ENCODE measurements at places on chromosomes 7 and 10.

DNA sequence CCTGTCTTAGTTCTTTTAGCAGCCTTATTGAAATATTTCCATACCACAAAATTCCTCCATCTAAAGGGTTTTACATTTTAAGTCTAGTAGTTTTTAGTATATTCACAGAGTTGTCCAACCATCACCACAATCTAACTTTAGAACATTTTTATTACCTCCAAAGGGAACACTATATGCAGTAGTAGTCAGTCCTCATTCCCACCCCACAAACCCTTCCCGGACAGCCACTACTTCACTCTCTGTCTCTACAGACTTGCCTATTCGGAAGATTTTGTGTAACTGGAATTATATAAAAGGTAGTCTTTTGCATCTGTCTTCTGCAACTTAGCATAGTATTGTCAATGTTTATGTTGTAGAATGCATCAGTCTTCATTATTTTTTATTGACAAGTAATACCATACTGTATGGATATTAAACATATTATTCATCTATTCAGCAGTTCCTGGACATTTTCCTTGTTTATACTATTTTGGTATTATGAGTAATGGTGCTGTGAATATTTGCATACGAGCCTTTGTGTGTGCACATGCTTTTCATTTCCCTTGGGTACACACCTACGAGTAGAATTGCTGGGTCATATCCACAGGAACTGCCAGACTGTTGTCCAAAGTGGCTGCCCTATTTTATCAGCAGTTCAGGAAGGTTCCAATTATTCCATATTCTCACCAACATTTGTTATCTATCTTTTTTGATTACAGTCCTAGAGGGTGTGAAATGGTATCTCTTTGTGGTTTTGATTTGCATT is 60.9 kb upstream of the LANCL2 start:
- no peak for DNase-seq

GRCh38 chr10:116029826-116030225 is 243.2 kb downstream of the GFRA1 start:
- DNase-seq: no peak

DNA sequence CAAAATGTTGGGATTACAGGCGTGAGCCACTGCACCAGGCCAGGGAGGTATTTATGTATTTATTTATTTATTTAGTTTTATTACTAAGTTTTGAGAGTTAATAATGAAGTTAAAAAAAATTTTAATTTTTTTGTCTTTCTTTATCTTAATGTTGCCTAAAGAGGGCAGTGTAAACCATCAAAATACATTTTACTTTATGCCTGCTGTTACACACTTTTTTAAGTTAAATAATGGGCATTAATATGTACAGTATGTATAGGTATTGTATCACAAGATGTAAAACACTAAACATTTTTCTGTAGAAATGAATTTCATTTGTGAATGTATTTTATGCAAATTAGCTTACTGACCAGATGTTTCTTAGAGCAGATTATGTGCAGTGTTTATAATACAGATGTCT is 129.4 kb downstream of the AASS start:
- DNase-seq: no peak

- no peak for DNase-seq
Measured at GRCh38 chr7:157097569-157097968, 41.2 kb upstream of the UBE3C start.

- DNase-seq: no peak
Measured at GRCh38 chr7:43170571-43170970, 58.1 kb downstream of the HECW1 start.

DNA sequence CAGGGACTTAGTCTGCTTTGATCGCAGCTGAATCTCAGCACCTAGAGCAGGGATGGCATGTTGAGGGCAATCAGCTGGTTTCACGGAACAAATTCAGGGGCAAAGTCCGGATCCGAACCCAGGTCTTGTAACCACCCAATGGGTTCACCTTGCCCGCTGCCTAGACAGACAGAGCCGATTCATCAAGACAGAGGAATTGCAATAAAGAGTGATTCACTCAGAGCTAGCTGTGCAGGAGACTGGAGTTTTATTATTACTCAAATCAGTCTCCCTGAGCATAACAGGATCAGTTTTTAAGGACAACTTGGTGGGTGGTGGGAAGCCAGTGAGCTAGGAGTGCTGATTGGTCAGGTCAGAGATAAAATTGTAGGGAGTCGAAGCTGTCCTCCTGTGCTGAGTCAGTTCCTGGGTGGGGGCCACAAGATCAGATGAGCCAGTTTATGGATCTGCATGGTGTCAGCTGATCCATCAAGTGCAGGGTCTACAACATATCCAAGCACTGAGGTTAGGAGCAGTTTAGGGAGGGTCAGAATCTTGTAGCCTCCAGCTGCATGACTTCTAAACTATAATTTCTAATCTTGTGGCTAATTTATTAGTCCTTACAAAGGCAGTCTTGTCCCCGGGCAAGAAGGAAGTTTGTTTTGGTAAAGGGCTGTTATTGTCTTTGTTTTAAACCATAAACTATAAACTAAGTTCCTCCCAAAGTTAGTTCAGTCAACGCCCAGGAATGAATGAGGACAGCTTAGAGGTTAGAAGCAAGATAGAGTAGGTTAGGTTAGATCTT is 43.5 kb upstream of the CHST3 start:
- no peak for DNase-seq

DNA sequence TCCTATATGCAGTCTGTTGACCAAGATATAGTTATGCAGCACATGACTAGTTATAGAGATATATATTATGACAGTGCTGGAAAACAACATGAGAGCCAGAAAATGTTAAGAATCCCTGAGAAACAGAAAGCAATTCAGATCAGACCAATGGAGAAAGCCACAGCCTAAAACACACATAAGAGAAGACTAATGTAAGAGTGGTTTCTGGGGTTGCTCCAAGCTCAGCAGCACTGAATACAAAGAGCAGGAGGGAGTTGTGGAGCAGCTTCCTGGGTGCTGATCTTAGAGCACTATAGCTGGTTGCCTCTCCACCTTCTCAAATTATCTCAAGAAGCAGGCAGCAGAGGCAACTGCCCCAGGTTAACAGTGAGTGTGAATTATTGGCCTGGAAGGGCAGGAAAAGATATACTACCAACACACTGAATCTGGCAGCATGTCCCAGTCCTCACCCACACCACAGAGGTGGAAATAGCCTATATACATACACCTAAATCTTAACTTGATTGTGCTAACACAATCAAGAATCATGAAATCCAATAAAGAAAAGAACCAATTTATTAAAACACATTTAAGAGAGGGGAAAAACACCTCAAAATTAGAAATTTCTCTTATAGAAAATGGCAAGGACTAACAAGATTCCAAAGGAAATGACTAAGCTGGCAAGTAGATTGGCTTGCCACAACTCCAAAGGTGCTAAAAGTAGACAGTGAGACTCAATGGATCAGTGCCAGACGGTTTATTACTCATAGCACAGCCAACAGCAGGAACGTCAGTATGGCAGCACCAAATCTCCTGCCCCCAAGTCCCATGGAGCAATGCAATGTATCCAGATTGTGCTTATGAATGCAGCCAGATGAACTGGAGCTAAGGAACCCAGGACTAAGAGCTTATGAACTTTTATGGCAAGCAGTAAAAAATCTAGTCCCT is 5.1 kb downstream of the PTTG1IP2 start:
- no peak for DNase-seq

DNA sequence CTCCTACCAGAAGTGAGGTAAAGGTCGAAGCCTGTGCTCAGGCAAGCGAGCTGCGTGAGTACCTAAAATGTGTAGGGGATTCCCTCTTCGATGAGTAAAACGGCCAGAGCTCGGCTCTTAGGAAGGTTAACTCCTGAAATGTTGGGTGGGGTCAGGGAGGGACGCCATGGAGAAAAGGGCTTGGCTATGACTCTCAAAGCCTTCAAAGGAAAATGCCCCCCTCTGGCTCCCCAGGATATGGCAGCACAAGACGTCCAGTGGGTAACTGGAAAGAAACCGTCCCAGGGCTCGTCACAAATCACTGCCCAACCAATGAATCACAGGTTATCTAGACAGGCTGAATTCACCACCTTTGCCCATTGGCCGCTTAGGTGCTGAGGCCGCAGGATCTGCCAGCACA is 58.0 kb downstream of the CALML3 start:
- no peak for DNase-seq

- peak; percentile 96 for DNase-seq
Measured at GRCh38 chr10:93445097-93445960, 36.8 kb downstream of the MYOF start.

- DNase-seq: no peak
Measured at GRCh38 chr7:31094271-31094670, 42.2 kb downstream of the ADCYAP1R1 start.

- DNase-seq: peak; percentile 51
Measured at GRCh38 chr10:93600446-93601145, 439 bp downstream of the RBP4 start.

DNA sequence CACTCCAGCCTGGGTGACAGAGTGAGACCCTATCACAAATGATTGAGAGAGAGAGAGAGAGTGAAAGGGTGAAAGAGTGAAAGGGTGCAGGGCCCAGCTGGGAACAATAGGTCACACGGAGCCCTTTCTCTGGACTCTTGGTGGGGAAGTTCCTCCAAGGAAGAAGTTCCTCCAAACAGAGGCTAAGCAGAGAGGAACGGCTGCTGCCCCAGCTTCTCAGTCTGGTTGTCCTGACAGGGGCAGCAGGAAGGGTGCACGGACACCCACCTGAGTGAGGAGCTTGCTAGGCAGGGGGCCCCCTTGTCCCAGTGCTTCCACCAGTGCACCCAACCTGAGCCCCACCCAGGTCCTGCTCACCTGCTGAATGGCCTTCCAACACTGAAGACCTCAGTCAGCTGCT is 38.8 kb upstream of the MYL10 start:
- DNase-seq: no peak

GRCh38 chr7:77797734-77798393 is 370 bp downstream of the TMEM60 start:
- peak; percentile 59 for DNase-seq

GRCh38 chr7:28806841-28807240 is 151.3 kb downstream of the TRIL start:
- DNase-seq: no peak

DNA sequence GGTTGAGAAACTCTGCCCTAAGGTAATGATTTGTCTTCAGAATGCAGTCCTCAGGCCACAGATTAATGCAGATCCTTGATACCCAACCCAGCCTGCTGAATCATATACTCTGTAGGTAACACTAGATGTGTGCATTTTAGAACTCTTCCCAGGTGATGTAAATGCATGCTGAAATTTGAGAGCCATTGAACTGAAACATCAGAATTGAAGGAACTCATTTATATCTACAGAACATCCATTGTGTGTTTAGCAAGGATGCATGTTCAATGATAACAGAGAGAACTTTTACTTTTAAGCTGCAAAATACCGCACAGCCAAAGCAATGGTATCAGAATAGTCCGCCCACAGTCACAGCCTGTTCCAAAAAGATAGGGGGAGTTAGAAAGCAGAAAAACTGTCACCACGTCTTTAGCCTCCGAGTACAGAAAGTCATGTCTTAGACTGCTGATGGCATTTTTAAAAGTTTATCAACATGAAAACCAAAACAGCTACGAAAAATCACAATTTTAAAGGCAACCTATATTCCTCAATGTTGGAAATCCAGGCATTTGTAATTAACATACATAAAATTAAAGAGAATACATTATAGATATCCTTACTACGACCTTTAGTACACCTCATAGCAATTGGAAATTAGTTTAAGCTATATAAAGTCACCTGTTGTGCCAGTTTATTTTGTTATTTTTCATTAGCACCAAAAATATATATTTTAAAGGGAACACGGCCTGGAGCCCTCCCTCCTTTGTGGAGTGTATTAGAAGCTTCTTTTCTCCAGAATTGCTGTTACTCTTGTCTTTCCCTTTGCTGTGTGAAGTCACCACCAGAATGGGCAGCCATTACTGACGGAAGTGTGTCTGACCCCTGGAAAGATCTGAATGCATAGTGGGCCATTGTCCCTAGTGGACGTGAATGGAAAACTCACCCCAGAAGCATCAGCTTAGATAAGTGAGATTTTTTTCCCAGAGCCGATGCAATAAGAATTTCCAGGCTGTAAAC is 65.8 kb upstream of the PRKAR2B start:
- DNase-seq: no peak

DNA sequence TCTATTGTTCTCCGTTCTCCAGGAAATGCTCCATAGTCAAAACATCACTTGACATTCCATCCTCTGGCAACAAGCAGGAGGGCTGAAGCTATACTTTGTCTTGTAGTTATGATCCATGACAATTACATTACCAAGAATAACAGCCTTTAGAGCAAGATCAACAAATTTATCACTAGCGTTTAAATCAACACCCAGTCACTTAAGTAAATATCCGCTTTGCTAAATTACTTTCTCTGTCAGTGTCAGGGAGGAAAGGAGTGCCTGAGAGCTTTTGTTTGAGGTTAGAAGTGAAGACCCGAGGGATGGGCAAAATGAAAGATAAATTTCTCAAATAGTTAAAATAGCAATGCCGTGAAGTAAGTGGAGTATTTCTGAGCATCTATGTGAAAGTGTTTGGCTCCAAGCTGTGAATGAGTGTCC is 236.1 kb upstream of the BMPER start:
- no peak for DNase-seq

- no peak for DNase-seq
Measured at GRCh38 chr10:101724446-101724845, 29.5 kb upstream of the FBXW4 start.

DNA sequence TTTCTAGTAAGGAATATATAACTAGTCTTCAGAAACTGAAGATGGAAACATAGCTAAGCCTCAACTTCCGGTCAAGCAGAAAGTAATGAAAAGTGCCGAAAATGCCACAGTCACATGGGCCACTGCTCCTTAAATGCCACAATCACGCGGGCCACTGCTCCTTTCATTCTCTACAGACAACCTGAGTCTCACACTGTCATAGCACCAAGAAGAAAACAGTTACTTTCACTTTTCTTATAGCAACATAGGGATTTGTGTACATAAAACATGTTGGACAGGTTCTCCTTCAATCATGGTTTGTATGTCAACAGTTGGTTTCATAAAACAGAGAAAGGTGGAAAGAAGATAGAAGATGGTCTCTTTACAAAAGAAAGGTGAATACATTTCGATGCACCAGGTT is 48.6 kb upstream of the NOBOX start:
- DNase-seq: no peak

- no peak for DNase-seq
Measured at GRCh38 chr7:133436014-133436428, 183.1 kb downstream of the EXOC4 start.

GRCh38 chr7:50649259-50649885 is 84.2 kb upstream of the DDC start:
- DNase-seq: no peak

DNA sequence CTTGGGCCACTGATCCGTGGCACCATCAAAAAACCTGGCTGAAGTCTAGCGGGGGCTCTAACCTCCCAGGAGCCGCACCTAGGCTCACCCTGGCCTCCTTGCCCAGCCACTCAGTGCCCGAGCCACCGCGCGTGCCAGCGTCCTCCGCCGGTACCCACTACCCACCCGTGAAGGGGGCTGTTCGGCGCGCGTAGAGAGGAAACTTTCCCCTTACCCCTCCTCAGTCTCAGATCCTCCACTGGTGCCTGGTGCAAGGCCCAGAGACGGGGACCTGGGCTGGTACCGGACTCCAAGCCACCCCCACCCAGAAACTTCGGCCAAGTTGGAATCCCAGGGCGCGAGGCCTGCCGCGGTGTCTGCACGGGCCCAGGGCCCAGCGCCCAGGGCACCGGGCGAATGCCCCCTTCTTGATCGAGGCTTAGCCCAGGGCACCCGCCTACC is 3.5 kb upstream of the EBF3 start:
- no peak for DNase-seq

Measured in iPS-NIHi11 (cell line).